PC-9 (cell line): ENCODE measurements at places on chromosomes 1 and 21. TPM values are rescaled to one million over a fixed set of nuclear protein-coding genes. Genes with fewer than 3 reads are reported as not detected.

AGT gene
- total RNA-seq = not detected in 2 replicates

CORT gene
- total RNA-seq = 1.4 and 1.6 TPM in 2 replicates

TRPM2 gene
- total RNA-seq = not detected in 2 replicates

DMBX1 gene
- 0.79 and 1.0 TPM in 2 replicates for total RNA-seq

SDE2 gene
- total RNA-seq = 16.0 and 17.3 TPM in 2 replicates

PGLYRP3 gene
- total RNA-seq = not detected in 2 replicates

PRR9 gene
- total RNA-seq = not detected in 2 replicates

LRRC42 gene
- 78.7 and 82.7 TPM in 2 replicates for total RNA-seq

LMOD1 gene
- 0.53 and 0.74 TPM in 2 replicates for total RNA-seq

MSH4 gene
- 0.35 and 0.50 TPM in 2 replicates for total RNA-seq

ATP5IF1 gene
- total RNA-seq = 125 and 146 TPM in 2 replicates

ALX3 gene
- not detected in 2 replicates for total RNA-seq

DNA sequence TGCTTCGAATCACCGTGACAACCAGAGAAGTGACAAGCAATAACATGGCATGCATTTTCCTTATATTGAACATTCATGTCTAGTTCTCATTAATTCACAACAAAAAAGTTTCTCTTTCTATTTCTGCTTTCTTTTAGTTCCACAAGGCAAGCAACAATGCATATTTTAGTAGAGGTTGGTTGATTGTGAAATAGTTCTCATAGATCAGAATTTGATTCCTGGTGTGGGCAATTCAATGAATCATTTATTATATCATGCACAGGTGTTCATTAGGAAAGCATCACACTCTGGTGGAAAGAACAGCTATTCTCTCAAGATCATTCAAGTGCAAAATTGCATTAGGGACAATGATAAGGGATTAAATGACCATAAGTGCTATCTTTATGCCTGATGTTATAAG lies 980.9 kb downstream of the BRINP3 start:
- no peak for DNase-seq

DNA sequence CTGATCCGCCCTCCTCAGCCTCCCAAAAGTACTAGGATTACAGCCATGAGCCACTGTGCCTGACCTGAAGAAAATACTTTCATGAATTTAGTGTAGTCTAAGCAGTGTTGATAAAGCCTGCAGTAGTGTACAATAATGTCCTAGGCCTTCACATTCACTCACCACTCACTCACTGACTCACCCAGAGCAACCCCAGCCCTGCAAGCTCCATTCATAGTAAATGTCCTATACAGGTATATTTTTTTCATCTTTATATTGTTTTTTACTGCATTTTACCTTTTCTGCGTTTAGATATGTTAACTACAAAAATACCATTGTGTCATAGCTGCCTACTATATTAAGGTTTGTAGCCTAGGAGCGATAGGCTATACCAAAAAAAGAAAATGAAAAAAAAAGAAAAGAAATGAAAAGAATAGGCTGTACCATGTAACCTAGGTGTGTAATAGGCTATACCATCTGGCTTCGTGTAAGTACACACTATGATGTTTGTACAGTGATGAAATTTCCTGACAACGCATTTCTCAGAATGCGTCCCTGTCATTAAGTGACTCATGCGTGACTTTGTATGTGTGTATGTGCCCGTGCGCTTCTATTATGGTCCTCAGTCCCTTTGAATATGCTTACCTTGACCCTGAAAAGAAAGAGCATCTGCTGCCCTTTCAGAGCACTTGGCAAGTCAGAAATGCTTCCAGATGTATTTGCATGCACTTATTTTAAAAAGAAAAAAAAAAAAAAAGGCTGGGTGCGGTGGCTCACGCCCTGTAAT lies 9.2 kb upstream of the SLAMF8 start:
- DNase-seq = no peak

DNA sequence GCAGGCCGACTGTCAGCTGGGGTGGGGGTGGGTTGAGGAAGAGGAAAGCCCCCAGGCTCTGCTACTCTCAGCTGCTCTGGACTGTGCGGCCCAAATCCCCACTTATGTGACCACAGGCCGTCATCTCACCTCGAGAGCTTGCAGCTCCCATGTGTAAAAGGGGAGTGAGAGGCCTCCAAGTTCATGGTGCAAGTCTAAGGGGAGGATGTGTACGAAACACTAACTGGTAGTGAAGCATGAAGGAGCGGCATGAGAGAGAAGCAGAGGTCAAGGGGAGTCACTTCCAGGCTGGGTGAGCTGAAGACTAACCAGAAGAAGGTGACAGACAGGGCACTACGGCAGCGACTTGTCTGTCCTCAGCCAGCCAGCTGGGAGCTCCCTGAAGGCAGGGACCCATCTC lies 43.8 kb downstream of the GLIS1 start:
- no peak for DNase-seq

- DNase-seq = no peak
These were observed 163.0 kb upstream of the EDN2 start for GRCh38 chr1:41647221-41648135.

- DNase-seq = no peak
These were observed 1.1 kb downstream of the C21orf58 start for GRCh38 chr21:46322351-46323226.

DNA sequence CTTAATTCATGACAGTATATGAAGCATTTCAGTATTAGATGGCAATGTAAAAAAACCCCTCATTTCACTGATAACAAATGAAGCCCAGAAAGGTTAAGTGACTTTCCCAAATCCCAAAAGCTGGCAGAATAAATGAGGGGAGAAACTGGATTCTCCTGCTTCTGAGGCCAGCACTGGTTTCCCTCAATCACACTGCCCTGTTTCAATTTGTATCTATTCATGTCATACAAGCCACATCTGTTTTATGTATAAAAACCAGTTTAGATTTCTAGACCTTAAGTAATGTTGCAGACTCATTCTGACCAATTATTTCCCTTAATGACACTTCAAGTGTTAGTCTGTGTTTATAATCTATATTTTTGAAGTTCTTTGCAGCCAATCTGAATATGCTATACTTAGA lies 16.8 kb downstream of the PLPPR4 start:
- DNase-seq = no peak

- no peak for DNase-seq
These were observed 189.2 kb downstream of the CDC7 start for GRCh38 chr1:91689641-91690481.

GRCh38 chr21:20618878-20619277 lies 379.3 kb upstream of the NCAM2 start:
- DNase-seq = no peak

DNA sequence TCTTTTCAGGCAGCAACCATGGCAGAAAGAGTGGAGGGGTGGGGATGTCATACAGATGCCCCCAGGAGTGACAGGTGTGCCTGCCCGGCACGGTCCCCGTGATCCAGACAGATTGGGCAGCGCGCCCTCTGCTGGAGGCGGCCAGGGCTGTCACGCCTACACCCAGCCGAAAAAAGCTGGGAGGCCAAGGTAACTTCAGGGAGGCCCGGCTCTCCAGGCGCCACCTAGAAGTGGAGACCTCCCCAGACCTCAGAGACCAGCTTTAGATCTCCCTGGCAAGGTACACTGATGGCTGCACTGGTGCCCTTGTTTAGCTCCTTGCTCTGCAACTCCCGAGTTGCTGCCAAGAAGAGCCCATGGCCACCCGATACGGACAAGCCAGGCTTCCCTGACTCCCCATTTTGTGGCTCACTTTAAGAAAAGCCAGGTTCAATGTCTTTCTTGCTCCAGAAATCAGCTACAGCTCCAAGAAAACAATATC lies 6.6 kb downstream of the GOLT1A start:
- DNase-seq = no peak

- no peak for DNase-seq
These were observed 48.3 kb upstream of the NADK start for GRCh38 chr1:1826356-1827088.

- no peak for DNase-seq
These were observed 5.2 kb downstream of the INKA2 start for GRCh38 chr1:111733992-111734341.

GRCh38 chr1:44705470-44705869 lies 25.5 kb downstream of the RNU5D-1 start:
- DNase-seq = no peak

DNA sequence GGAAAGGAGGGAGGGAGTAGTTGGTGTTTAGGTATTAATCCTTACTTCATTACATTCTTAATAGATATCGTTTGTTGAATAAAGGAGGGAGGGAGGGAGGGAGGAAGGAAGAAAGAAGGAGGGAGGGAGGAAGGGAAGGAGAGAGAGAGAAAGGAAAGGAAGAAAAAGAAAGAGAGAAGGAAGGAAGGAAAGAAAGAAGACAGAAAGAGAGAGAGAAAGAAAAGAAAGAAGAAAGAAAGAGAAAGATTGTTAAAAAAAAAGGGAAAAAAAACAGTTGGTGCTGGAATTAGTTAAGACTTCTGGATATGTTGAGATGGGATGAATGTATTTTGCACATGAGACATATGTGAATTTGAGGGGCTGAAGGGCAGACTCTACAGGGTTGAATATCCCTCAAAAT lies 44.1 kb upstream of the ZSWIM5 start:
- no peak for DNase-seq

DNA sequence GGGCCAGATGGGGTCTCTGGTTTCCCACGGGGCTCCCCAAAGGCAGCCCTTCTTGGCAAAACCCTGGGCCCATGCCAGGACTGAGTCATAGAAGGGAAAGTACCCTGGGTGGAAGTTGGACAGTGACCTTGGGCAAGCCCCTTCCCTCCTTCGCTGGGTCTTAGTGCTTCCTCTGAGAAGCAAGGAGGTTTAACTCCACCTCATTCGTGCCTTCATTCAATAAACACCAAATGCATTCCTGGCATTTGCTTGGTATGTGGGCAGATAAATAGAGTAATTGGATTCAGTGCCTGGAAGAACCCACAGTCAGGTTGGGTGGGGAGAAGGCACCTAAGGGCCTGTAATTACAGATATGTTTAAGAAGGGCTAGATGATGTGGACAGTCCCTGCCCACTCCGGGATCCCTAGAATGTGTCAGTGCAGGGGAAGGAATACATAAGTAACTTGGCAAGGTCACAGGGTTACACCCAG lies 36.3 kb upstream of the CITED4 start:
- DNase-seq = peak; percentile 79

DNA sequence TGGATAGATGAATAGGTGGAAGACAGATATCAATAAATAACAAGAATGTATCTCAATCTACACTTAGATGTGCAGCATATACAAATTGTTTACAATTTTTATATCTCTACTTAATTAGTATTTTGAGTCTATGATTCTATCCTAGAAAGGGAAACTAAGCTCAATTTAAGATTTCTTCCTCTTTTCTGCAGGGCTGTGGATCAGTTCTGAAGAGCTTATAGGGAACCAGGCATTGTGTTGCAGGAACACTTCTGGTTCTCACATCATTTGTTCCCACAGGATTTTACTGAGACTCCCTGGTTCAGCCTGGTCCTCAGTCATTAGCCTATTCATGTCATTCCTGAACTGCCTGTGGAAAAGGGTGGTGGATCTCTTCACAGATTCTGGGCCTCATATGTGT lies 105.8 kb downstream of the TNFSF18 start:
- DNase-seq = no peak

DNA sequence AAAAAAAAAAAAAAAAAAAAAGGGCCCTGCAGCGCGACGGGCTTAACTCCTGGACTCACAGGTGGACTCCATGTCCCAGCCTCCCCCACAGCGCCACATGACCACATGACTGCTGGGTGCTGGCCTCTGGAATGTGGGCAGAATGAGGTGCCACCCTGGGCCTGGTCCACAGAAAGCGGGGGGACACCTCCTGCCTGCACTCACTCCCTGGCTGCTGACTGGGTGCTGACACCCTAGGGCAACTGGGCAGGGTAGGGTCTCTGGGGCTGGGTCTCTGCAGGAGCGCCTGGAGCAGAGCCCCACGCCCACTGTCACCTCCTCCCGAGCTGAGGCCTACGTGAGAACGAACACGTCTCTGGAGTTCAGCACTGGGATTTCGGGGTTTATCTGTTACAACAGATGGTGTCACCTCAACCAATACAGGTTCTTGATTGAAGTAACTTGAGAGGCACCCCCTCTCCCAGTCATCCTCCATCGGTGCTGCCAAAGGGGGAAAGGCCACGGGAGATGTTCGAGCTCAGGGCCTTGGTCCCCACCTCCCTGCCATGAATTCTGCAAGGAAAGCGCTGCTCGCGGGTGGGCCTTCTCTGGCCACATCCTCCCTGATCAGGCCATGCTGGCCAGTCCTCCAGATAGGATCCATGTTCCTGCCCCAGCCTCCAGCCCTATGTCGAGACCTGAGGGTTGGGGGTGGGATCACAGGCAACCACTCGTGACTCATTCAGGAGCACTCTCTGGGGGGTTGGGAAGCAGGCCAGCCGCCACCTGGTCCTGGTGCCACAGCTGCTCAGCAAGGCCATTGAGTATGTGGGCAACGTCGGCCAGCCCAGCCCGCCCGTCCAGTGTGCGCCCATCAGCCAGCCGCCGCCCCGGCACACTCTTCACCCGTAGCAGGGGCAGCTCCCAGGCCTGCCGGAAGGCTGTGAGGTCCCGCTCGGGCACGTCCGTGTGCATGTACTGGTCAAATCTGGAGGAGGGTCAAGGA lies 5.4 kb downstream of the CPLANE2 start:
- DNase-seq = no peak

GRCh38 chr1:2110191-2110737 lies 60.1 kb downstream of the PRKCZ start:
- DNase-seq = no peak

- DNase-seq = no peak
These were observed 15.6 kb upstream of the ATP1B1 start for GRCh38 chr1:169090900-169091311.

DNA sequence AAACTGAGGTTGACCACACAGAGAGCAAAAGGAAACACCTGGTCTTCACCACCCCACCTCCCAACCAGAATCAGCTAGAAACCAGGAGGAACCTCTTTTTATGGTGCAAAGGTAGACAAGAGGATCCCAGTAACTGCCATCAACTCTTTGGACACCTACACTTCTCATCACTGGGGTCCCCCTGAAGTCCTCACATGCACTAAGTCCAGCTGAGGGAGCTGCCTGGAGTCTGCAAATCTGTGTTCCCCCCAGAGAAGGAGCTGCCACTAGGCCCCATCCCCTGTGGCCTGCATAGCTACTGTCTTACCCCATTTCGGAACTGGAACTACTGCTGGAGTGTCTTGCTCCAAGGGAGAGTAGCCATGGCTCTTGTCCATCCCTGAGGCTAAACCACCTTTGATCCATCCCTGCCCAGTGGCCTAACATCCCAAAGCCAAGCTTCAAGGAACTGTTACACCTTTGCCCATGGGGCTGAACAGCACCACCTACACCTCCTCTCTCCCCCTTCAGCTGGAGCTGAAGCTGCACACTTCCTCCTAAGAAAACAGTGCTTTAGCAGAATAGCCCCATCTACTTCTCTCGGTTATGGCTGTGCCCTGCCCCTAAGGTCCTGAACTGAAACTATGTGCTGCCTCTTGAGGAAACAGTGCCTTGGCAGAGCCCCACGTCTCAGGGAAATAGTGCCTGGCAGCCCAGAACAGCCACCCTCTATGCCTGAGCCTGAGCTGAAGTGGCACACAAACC lies 85.4 kb upstream of the CD53 start:
- DNase-seq = no peak

GRCh38 chr1:227739636-227740035 lies 4.4 kb downstream of the SNAP47 start:
- DNase-seq = no peak

GRCh38 chr1:248850536-248851251 lies 8.2 kb downstream of the ZNF692 start:
- DNase-seq = no peak

GRCh38 chr1:24717887-24718650 lies 27.2 kb upstream of the CLIC4 start:
- no peak for DNase-seq
